GM23248 (cell line): ENCODE measurements at places on chromosomes 2 and 18. TPM values are rescaled to one million over a fixed set of nuclear protein-coding genes. Genes with fewer than 3 reads are reported as not detected.

- no peaks in the 10 kb centered on the region for H3K4me1 ChIP-seq
- H3K27me3 ChIP-seq, result no peaks in the 10 kb centered on the region
- H3K4me3 ChIP-seq, result no peak overlapping the region
- no peaks in the 10 kb centered on the region for H3K36me3 ChIP-seq
- no peak overlapping the region for H3K27ac ChIP-seq
- DNase-seq, result no peak
These were observed 961.3 kb upstream of the CELF4 start for GRCh38 chr18:38526922-38527321.

GRCh38 chr2:204226305-204226880 lies 289.8 kb downstream of the ICOS start:
- no peak overlapping the region for H3K27ac ChIP-seq
- H3K4me3 ChIP-seq, result no peak overlapping the region
- no peak for DNase-seq
- peaks cover 11% of the 10 kb centered on the region; the same call in 1 of the 2 replicates for H3K27me3 ChIP-seq
- no peaks in the 10 kb centered on the region for H3K36me3 ChIP-seq
- no peaks in the 10 kb centered on the region for H3K4me1 ChIP-seq

DNA sequence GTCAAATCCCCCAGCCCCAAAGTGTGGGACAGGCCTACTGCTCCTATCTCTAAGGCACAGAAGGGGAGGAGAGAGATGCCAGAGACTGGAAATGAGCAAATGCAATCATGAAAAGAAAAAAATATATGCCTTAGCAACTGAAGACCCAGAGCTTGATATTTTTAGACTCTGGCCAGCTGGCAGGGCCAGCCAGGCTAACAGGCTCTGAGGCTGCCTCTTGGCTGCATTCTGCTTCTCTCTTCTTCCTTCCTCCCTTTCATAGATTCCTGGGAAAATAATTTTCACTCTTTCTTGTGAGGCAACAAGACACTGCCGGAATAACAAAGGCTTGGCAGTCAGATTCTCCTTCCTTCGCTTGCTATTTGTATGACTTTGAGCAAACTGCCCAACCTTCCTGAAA lies 209.1 kb downstream of the RAD51AP2 start:
- no peak for DNase-seq
- H3K27me3 ChIP-seq, result no peaks in the 10 kb centered on the region
- H3K27ac ChIP-seq, result no peak overlapping the region
- H3K36me3 ChIP-seq, result no peaks in the 10 kb centered on the region
- H3K4me3 ChIP-seq, result no peak overlapping the region
- H3K4me1 ChIP-seq, result peaks cover 5% of the 10 kb centered on the region

GPR45 gene
- not detected in 2 replicates for total RNA-seq

ATG9A gene
- 84.4 and 97.3 TPM in 2 replicates for total RNA-seq

PLA2R1 gene
- 14.9 and 16.0 TPM in 2 replicates for total RNA-seq

CHRNA1 gene
- not detected in 2 replicates for total RNA-seq

OLA1 gene
- 64.3 and 73.9 TPM in 2 replicates for total RNA-seq
